ENCODE measurements at places on chromosomes 6 and 20. TPM values are rescaled to one million over a fixed set of nuclear protein-coding genes. Genes with fewer than 3 reads are reported as not detected.

Gene ERMARD
- total RNA-seq = 21.5 TPM

Gene FNDC11
- 0.46 TPM for total RNA-seq

Gene APCDD1L
- 173 TPM for total RNA-seq

Gene AFDN
- total RNA-seq = 29.1 TPM

Gene FOXQ1
- total RNA-seq = 0.03 TPM

Gene LHFPL5
- total RNA-seq = not detected

Measured in smooth muscle cell of the pulmonary artery (primary cell).